GM04504 (cell line): ENCODE measurements at places on chromosomes 12 and 14.

GRCh38 chr12:55722948-55723347, 2.8 kb downstream of the RDH5 start:
- no peak for DNase-seq

GRCh38 chr12:123131879-123132402, 18.9 kb downstream of the PITPNM2 start:
- DNase-seq, result no peak

DNA sequence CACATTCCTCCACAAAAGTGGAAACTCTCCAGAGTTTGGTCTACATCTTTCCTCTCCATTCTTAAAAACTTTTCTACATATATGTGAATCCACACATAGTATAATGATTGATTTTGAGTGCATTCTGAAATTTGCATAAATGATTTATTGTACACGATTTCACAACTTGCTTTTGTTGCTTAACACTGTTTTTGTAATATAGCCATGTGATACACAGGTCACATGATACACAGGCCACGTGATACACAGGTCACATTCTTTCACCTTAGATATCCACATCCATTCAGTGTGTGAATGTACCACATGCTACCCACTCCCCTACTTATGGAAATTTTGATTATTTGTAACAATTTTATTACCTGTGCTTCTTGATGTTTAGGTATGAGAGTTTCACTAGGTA, 319.1 kb downstream of the ZFP36L1 start:
- DNase-seq, result no peak

DNA sequence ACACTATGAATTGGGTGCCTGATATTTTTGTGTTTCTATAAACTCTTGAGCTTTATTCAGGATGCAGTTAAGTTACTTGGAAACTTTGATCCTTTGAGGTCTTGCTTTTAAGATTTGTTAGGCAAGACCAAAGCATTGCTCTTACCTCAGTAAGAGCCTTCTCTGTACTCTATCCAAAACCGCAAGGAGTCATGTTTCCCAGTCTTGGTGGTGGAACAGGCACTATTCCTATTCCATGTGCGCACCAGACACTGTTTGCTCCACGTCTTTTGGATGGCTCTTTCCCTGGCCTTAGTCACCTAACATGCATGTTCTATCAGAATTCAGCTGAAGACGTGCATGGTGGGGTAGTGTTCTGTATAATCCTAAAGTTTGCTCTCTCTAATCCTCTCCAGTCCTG, 23.5 kb downstream of the CSRP2 start:
- DNase-seq, result peak; percentile 57

- DNase-seq, result peak; percentile 42
These were observed 63.5 kb downstream of the DGLUCY start for GRCh38 chr14:91177073-91178034.

DNA sequence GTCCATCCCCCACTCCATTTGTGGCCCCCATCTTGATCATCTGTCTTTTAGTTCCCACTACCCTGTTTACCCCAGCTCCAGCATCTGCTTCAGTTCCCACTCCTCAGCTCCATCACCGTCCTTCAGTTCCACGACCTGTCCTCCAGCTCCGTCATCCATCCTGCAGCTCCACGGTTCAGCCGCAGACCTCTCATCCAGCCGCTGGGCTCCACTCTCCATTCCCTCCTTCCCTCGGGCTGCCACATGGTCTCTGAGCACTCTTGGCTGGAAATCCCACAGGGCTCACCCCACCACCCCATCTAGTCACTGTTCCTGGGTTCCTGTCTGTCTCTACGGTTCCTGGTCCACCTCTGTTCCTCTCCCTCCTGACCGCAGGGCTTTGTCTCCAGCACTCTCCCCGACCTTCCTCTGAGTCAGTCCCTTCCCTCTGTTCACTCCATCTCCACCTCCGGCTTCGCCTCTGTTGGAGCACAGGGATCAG, 3.3 kb upstream of the P3H3 start:
- DNase-seq, result peak; percentile 11

DNA sequence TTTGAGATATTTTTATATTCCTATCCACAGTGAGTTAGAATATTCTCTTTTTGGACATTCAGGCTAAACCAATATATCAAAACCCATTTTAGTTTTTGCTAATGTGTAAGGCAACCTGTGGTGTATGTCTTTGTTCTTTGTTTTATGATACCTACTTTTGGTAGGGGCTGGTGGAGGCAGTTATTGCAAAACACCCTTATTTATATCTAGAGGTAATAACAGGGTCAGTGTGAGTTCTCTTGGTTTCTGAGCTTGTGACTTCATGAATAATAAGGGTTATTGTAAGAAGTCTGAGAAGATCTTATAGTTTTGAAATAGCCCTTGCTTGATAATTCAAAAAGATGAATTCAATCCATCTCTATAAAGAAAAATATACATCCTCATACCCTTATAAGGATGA, 235.1 kb upstream of the LRIG3 start:
- DNase-seq, result no peak

GRCh38 chr14:69317102-69317755, 57.3 kb downstream of the GALNT16 start:
- DNase-seq, result peak; percentile 96

- no peak for DNase-seq
These were observed 198.0 kb upstream of the RTL1 start for GRCh38 chr14:101101456-101102056.
